ENCODE measurements at places on chromosomes 7 and 10.

DNA sequence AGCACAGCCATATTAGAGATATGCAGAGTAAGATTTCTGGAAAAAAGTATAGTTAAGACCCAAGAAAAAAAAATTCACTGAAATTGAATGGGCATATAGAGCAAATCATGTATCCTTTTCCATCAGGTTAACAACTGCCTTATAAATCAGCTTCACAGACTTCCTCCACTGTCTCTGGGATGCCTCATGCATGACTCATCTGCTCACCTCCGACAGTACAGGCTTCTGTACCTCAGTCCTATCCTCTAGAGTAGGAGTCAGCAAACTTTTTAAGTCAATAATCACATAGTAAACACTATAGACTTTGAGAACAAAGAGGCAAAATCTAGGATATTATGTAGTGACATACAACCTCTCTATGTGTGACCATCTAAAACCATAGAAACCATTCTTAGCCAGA lies 211.6 kb upstream of the SP8 start:
- no peak for DNase-seq

DNA sequence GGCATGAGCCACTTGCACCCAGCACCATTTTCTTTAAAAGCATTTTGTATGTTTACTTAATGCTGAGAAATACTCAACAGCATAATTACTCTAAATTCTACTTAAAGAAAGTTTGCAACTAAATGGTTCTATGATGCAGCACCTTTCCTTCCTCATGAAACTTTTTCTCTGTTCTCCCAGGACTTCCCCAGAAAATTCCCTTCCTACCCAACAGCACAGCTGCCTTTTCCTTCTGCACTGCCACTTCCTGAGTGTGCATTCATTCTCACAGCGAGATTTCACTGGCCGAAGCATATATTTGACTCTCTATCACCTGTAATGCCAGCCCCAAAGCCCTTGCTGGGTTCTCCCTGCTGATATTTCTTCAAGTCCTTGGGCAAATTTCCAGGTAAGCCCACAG lies 41.5 kb upstream of the DGKI start:
- DNase-seq: no peak

DNA sequence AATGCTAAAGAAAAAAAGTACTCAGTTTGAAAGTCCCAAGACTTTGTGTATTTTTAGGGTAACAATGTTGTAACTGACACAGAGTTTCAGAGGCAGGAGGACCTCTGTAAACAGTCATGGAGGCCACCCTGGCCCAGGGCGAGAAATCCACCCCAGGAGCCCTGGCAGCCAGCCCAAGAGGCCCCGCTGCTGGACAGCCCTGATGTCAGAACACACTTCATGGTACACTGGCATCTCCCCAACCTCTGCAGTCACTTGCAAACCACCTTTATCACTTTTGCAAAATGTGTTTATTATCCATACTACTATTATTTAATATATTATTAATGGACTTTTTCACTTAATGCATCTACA lies 30.2 kb downstream of the C10orf143 start:
- DNase-seq: no peak

DNA sequence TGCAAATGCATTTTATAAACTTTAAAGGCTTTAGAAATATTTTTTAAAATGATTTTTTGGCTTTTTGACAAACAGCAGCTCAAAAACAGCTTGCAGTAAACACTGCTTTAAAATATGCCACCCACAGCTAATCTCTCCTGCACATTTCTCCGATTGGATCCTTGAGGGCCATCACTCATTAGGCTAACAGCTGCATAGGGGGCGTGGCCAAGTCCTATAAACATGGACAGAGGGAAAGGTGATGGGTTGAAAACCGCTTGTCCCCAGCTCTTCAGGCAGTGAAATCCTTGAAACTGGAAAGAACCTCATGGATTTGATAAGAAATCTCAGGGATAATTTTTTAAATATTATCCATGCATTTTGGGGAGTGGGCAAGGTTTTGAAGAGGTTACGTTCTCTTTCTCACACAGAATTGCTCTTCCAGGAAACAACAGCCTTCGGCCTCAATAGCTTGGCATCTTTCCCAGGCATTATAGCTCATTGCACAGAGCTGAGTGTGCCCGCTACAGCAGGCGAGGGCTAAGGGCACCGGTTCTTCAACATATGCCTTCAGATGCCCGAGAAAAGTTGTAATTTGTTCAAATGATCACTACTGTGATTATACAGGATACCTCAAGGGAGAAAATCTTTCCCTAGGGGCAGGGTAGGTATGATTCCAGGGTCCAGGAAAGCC lies 1.7 kb downstream of the PLEKHS1 start:
- peak; percentile 21 for DNase-seq

All from NCI-H1417 (cell line).